ELR (cell line): ENCODE measurements at places on chromosomes 5 and 9.

GRCh38 chr5:108415726-108416125, 33.8 kb upstream of the FBXL17 start:
- DNase-seq = peak; percentile 59

GRCh38 chr9:70315389-70315788, 56.6 kb downstream of the SMC5 start:
- DNase-seq = peak; percentile 70

- DNase-seq = no peak
These were observed 73.6 kb downstream of the ANKRD55 start for GRCh38 chr5:56159521-56159947.

DNA sequence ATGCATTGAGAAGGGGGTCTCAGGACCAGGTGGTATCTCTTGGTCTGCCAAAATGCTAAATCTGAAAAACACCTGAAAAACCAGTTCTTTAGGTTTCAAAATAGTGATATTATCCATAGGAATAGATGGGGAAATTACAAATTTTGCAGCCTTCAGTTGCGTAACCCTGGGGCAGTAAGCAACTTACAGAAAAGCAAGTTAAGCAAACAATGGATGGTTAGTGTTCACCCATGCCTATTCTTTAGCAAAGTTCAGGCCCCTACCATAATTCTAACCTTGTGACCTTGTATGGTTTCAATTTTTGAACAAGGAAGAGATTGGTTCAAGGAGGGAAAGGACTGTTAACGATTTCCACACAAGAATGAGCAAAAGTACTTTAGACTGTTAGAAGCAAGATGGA, 24.5 kb downstream of the GLRX start:
- no peak for DNase-seq

DNA sequence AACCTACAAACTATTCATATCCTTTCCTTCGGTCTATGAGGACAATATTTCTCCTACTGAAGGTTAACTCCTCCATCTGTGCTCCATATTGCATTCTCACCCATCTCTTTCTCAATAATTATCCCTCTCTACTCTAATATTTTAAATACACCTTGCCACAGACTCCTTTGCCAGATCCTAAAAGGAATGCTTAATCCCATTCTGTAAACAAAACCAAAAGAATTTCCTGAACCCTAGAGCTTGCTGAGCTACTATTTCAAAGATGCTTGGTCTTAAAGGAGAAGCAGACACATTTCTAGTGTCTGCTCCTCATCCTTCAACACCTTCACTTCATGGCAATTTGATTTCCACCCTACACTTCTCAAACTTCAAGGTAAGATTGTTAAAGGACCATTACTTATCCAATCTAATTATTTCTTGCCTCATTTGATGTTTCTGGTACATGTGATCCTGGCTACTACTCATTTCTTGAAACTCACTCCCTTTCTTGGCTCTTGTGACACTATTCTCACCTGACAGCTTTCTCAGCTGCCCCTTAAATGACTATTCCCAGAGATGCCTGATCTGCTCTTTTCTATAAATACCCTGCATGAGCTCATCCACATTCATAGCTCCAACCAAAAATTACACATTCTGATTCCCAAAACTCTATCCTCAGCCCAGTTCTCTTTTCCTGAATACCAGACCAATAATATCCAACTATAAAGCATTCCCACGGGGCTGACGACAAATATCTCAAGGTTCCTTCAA, 20.2 kb downstream of the HOMER1 start:
- DNase-seq = no peak

GRCh38 chr5:17802256-17802655, 168.0 kb downstream of the TAF11L14 start:
- no peak for DNase-seq

GRCh38 chr5:31783086-31783645, 144.2 kb downstream of the PDZD2 start:
- DNase-seq = no peak

- DNase-seq = no peak
These were observed 139.2 kb upstream of the CCNH start for GRCh38 chr5:87551911-87552310.

DNA sequence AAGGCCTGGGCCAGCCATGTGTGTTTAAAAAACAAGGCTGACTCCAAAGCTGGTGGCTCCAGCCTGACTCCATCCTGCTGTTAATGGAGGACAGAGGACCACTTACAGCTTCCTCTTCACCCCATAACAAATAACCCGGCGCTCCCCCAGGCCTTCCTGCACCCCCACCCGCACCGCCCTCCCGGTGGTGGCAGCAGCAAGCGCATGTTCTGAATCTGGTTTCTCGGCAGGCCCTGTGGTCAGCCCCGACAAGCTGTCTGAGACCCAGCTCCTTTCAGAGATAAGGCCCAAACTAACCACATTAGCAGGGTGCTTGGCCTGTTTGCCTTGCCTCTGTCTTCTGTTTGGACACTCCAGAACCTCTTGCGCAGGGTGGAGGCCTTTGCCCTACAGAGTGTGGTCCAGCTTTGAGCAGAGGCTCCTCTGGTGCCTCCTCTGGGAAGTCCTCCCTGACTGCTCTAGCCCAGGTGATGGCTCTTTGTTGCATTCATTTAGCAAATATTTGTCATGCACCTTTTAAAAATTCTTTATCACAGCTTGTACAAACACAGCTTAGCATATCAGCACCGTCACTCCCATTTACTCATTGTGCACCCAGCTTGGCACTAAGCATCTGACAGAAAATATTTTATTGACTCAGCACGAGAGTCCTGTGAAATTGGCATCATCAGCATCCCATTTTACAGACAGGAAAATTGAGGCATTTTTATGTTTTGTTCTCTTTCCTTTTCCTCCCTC, 78.4 kb downstream of the NDFIP1 start:
- DNase-seq = no peak

GRCh38 chr9:37417857-37418618, 4.5 kb upstream of the GRHPR start:
- DNase-seq = no peak

- DNase-seq = peak; percentile 61
These were observed 1.1 kb downstream of the UGCG start for GRCh38 chr9:111897601-111898137.

DNA sequence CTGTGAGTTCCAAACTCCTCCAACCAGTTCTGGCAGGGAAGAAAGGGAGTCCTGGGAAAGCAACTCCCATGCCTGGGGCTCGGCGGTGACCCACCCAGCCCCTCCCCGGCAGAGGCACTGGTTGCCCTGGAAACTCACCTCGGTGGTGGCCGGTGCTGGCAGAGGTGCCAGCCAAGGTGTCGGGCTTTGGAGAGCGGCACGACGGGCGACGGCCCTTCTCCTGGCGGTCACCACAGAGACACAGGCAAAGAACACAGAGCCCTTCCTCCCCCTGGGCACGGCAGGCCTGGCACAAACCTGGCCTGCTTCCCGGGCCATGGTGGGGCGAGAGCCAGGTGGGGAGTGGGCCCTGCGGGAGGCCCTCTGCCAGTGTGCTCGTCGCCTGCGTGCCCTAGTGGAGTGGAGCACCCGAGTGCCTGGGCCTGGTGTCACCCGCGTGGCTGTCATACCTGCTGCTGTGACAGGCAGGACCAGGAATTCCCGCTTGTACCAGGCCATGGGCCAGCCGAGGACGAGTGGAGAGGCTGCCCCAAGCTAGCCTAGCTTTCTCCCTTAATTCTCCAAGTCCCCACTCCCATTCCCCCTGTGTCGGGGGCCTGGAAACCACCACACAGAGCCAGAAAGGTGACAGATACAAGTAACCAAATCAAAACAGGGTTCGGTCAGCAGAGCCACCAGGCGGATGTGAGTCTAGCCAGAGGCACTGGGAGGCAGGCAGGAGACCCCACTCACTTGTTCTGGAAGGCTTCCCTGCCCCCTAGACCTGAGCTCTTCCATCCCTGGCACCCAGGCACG, 8.2 kb upstream of the RALGDS start:
- DNase-seq = no peak

DNA sequence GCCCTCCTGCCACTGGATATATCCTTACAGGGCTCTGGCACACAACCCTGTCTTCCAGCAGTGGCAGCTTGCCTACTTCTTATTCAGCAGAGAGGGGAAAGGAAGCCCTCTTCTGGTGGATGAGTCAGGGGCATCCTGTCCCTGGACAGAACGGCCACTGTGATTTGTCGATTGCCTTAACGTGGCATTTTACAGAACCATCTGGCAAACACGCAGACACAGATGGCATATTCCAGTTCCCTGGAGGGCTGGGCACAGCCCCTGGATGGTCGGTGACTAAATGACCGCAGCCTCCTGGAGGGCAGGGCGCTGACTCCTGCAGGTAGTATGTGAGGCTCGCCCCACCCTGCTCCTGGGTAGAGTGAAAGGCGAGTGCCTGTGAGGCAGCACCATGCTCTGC, 62.1 kb downstream of the DCP2 start:
- peak; percentile 82 for DNase-seq

DNA sequence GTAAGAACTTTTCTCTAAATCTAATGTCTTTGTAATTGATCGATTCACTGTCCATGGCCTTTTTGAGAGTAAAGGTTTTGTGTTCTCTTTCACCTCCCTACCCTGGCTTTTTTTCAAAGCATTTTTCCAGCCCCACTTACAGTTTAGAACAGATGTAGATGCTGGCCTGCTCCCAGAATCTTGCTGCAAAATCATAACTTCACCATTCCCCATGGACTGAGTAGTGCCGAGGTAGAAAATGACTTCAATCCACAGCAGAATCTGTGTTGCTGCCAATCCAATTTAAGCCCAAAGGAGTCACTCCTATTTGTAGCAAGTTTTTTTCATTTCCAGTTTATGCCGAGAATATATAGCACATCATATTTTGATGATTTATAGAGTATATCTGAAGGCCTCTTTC, 46.5 kb upstream of the CEMIP2 start:
- no peak for DNase-seq

- no peak for DNase-seq
These were observed 1057.8 kb upstream of the WWC1 start for GRCh38 chr5:167233507-167234220.

DNA sequence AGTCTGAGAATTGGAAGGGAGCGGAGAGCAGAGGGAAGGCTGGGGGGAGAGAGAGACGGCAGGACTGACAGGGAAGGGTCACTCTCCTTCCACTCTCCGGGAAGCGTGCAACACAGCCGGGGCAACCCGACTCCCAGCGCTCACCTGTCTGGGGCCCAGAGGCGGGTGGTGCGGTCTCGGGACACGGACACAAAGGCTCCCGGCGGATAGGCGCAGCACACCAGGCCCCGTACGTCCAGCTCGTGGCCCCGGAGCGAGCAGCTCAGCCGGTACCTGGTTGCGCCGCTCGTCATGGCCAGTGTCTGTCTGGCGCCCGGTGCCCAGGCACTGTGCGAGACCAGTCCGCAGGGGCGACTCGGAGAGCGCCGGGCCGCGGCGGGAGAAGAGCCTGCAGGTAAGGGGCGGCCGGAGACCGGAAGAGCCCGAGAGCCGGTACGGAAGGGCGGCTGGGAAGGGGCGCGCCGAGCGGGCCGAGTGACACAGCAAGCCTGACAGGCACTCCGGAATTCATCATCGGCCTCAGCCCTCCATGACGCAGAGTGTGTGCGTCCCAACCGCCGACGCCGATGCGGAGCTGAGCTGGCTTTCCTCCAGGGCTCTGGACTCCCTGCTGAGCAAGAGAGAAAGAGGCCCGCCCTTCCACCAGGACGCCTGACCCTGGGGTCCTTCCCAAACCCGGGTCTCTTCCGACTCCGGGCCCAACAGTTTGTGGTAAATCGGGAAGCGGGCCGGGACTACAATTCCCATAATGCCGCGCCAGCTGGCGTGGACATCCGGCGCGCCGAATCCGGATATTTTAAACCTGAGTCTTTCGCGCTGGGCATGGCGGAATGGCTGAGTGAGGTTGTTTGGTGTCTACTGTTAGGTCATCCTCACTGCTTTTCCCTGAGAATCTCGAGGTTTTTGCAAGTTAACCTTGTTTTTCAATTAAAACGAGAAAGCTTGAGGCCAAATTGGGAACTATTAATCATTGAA, at the start of gene PLAA:
TSS of gene PLAA (minus strand) at position 490 of the 975 bp plus-strand sequence. CDS start at position 293, 197 bp downstream.
- peak; percentile 97 for DNase-seq

GRCh38 chr9:16625811-16626210, 244.7 kb downstream of the BNC2 start:
- peak; percentile 55 for DNase-seq

- no peak for DNase-seq
These were observed 144.2 kb downstream of the MAN2A1 start for GRCh38 chr5:109833946-109834345.

- DNase-seq = no peak
These were observed 10.5 kb downstream of the SLC22A5 start for GRCh38 chr5:132380047-132380446.

DNA sequence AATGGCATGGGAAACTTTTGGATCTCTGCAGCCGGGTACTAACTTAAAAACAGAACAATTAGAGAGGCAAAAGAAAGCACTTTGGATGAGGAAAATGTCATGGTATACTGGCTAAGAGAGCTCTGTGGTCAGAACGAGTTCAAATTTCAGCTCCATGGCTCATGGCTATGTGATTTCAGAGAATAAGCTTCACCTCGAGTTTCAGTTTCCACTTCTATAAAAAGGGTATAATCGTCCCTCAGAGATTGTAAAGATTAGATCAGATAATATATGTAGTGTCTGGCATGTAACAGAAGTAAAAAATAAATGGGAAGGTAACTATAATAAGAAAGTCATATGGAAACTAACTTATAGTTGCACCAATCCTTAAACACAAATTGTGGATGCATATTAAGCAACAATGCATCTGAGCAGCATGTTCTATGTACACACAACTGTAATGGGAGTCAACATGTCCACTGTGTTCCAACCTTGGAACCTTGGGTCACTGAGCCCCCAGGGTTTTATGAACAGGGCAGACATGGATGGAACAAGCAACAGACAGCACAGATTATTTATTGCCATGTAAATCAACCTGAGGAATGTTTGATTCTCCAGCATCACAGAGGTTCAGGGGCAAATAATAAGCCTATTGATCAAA, 145.4 kb downstream of the MAPKAP1 start:
- DNase-seq = no peak

- DNase-seq = no peak
These were observed 8.5 kb upstream of the GLT6D1 start for GRCh38 chr9:135647884-135648283.
